ENCODE measurements at places on chromosomes 12 and 14.
A peak's percentile ranks its signal among the peaks of the same experiment; 100 is the strongest.

GRCh38 chr14:103748534-103748857 lies 32.9 kb downstream of the ZFYVE21 start:
- no peak for DNase-seq

- DNase-seq = no peak
Measured at GRCh38 chr12:41899577-41899976, 245.1 kb downstream of the GXYLT1 start.

DNA sequence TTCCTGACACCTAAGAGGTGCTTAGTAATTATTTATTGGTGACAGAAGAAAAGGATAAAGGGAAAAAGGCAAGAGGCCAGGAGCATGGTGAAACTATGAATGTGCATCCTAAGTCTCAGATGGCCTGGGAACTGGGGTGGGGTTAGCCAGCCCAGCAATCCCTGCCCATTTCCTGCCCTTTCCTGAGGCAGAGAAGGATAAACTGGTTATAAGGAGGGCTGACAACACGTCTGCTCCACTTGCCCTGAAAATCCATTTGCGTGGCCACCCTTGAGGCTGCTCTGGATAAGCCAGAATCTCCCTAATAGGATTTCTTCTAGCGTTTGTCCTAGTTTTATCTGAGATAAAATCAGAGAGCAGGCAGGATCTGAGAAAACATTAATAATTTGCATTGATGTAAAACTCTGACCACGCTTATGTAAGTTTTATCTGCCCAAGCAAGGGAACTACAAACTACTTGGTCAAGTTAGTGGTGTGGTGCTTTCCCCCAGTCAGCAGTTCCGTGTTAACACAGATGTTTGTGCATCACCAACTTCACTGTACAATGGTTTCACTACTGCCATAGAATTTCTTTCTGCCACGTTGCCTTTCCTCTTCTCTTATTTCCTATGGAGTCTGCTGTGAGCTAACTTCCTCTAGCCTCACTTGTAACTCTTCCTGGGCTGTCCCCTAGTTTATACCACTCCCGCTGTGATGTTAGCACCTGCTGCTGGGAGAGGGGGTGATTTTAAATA lies 392.7 kb downstream of the RPS29 start:
- DNase-seq = no peak

DNA sequence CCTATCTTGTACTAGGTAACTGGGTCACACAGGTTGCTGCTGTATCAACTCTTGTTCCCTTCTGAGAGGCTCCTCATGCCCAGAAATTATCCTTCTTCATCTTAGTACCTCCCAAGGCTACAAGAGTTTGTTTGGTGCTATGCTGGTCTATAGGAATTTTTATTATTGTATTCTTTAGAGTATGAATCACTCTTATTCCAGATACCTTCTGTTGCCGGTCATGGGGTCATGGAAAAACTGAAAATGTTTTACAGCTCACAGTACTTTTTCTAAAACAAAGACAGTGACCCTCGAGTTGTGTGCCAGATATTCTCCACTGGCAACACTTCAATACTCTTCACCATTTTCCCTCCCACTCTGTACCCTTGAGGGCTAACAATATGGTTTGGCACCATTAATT lies 1598.0 kb upstream of the TMEM132C start:
- DNase-seq = no peak

- no peak for DNase-seq
Measured at GRCh38 chr12:92369636-92370035, 224.0 kb upstream of the BTG1 start.

- DNase-seq = no peak
Measured at GRCh38 chr14:39614297-39614923, 182.2 kb upstream of the FBXO33 start.

DNA sequence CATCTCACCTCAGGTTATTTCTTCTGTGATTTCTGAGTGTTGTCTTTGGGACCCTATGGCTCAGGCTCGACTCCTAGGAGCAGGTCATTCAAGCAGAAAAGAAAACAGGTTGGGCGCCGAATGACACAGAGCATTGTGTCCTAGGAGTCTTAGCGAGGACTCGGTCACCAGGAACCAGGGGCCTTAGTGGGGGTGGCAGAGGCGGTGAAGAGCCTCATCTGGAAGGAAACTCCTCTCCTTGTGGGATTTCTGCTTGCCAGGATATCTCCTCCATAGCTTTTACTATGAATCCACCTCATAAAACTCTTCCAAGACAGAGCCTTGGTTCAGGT lies 630 bp downstream of the PLEKHH1 start:
- no peak for DNase-seq

GRCh38 chr12:118749646-118750045 lies 231.7 kb upstream of the SRRM4 start:
- DNase-seq = no peak

DNA sequence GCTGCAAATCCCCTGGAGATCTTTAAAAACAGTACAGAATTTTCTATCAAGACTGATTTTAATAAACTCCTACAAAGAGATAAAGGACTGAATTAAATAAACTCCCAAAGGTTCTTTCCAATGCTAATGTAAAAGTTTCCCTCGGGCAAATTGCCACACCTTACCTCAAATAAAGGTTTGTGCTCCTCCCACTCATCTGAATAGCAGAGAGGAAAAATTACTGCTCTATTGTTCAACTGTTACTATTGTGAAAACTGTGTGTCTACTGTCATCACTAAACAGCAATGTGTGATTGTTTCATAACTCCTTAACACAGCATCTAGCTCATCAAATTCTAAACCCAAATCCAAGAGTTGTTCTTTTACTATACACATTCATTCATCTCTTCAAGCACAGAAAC lies 3.2 kb downstream of the SPTLC2 start:
- DNase-seq = no peak

DNA sequence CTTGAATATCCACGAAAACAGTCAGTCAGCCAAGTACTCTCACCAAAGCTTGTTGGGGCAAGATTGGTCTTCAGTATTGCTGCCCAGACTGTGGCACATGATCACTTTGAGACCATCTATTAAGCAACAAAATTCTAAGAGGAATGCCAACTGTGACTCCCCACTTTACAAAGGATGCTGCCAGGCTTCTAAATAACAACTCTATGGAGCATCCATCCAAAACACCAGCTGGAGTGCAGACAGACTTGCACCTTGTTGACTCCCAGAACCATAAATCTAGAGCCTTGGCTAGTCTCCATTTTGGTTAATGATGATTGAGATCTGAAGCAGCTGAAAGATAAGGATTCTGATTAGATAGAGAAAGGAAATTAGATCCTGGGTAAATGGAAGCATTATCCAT lies 132.8 kb downstream of the DIO2 start:
- DNase-seq = no peak

GRCh38 chr12:25785134-25785533 lies 173.3 kb upstream of the RASSF8 start:
- no peak for DNase-seq

- DNase-seq = no peak
Measured at GRCh38 chr12:54300225-54300731, 537 bp downstream of the NFE2 start.

DNA sequence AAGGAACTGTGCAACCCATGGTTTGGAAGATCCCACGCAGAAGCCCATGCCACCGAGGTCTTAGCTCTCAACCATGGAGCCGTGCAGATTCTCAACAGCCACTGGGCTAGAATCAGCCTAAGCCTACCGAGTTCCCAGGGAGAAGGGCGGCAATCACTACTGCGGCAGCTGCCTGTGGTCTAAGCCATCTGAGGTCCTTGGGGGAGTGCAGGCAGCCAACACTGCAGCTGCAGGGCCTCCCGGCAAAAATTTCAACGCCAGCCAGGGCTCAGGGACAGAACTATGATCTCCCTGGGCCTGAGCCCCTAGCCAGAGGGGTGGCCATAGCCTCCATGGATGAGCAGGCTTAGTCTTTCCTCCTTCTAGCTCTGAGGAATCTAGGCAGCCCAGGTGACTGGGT lies 156.8 kb upstream of the CLEC14A start:
- no peak for DNase-seq

GRCh38 chr14:29650554-29651269 lies 276.9 kb downstream of the PRKD1 start:
- DNase-seq = peak; percentile 52

- no peak for DNase-seq
Measured at GRCh38 chr12:160858-161257, 53.1 kb downstream of the SLC6A12 start.

- DNase-seq = no peak
Measured at GRCh38 chr14:60315196-60315990, 66.4 kb downstream of the PPM1A start.

GRCh38 chr14:73461478-73462047 lies 3.2 kb upstream of the NUMB start:
- no peak for DNase-seq

DNA sequence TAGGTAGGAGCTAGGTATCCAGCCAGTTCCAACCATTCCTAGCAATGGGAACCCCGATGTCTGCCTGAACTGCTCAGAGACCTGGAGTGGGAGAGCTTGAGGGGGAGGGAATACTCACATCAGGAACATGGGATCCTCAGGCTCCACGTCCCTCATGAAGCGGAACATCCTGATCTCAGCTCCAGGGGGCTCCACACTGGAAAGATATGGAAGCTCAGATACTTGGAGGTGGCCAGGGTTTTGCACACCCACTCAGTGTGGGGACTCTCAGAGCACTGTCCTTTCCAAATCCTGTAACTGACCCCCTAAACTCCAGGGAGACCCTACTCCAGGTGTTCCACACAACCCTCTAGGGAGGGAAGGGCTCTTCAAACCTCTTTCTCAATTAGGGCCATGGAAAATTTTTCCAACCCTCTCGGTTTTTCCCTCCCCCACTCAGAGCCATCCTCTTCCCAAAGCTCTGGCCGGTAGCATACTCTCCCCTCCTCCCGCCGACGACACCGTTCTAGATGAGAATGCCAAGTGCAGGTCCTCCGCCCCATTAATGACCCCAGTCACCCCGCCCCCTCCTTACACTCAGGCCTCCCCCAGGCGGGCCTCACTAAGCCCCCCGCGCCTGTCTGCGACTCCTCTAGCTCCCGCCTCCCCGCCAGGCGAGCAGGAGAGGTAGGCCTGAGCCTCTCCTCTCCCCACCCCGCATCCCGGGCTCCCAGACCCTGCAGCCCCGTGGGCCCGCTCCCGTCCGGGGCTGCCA lies 597 bp downstream of the MLF2 start:
- DNase-seq = no peak

- no peak for DNase-seq
Measured at GRCh38 chr14:101891471-101891870, 72.9 kb upstream of the DYNC1H1 start.

DNA sequence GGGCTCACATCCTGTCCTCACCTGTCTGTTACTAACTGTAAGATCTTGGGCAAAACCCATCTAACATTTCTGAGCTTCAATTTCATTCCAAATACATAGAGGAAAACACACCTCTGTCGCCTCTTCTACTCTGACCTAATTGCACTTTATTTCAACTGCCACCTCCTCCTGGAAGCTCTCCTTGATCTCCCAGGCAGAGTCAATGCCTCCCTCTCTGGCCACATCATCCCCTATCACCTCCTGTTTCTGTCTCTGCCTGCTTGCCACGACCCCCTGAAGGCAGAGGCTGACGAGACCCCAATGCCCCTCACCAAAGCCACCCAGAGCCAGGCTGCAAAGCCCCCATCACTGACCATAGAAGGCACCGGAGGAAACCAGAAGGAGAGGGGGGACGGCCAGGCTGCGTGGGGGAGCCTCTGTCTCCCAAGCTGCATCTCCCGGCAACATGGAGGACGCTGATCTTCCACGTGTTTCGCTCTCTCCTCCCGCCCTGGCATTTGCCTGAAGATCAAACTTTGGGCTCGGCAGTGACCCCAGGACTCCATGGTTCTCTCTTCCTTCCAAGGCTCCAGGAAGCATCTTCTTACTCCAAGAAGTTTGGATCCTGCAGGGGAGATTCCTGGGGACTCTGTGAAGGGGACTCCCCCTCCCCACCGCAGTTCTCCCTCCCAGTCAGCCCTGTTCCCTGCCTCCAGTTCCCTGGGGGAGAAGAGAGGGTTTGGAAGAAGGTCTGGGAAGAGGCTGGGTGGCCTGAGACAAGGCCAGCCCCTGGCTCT lies 50.1 kb upstream of the BCL11B start:
- no peak for DNase-seq

- no peak for DNase-seq
Measured at GRCh38 chr14:71089971-71090370, 182.7 kb downstream of the PCNX1 start.

DNA sequence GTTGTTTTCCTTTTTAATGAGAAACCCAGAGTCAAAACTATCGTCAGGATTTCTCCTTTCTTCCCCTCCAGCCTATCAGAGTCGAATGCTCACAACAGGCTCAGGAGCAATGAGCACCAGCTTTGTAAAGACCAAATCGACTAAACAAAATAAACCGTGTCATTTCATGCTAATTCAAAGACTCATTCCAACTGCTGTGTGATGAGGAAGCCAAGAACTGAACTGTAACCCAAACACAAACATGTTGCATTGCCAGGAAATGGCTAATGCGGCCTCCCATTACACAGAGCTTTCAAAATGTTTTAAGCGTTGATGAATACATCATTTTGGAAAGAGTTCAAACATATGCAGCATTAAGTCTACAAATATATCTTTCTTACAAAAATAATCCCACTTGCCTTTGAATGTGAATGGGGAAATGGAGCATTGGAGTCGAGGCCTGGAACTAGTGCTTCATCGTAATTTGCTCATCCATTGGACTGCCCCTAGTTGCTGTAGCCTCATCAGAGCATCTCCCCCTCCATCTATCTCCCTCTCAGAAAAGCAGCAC lies 349.5 kb downstream of the GXYLT1 start:
- DNase-seq = no peak

DNA sequence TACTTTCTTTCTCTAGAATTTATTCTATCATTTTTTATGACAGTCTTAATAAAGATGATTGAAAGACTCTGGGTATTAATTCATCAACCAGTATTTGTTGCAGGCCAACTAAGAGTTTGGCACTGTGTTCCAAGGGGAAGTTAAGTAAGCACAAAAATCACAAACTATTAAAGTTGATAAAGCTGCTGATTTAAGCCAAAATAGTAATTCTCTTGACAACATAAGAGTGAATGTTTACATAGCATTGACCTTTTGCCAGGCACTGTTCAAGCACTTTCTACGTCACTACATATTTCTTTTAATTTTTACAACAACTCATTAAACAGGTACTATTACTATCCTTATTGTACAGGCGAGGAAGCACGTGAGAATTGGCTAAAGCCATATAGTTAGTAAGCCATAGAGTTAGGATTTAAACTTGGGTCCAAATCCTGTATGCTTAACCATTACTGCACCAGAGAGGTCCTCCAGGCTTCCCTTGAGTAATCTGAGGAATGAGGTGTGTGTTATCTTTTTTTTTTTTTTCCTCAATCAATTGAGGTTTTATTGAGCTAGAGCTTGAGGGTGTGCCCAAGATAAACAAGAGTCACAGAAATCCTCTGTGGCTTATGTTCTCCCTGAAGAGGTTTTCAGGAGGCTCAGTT lies 1009.6 kb downstream of the DIO2 start:
- DNase-seq = no peak

DNA sequence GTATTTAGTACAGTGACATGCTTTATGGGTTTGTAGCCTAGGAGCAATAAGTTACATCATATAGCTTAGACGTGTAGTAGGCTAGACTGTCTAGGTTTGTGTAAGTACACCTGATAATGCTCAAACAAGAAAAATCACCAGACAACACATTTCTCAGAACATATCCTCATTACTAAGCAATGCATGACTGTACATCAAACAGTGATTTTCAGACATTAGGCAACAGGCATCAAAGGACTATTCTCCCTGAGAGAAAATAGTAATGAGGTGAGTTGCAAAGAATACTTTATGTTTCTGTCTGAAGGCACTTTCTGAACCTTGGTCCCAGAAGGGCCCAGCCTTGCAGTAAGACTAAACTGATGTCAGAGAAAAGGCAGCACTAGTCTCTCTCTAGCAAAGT lies 48.4 kb upstream of the SYT10 start:
- no peak for DNase-seq
